ENCODE measurements at places on chromosomes 3 and 15.
A peak's percentile ranks its signal among the peaks of the same experiment; 100 is the strongest.

- no peak for DNase-seq
Observed at GRCh38 chr3:129002573-129003569, 1.8 kb downstream of the EFCC1 start.

DNA sequence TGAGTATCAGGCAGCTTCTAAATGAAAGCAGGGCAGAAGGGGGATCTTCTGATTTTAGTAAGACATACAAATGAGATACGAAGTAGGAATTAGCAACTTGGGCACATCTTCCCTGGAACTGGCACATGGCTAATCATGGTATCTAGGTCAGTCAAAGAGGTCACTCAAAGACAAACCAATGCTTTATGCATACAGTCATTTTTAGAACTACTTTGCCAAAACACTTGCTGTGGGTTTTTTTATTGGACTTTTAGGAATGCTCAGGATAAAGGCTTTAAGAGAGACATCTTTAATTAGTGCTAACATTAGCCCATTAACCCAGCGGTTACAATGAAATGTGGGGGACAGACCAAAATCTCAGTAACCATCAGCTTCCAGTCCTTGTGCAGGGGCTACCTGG is 51.7 kb downstream of the GPR176 start:
- DNase-seq: no peak

DNA sequence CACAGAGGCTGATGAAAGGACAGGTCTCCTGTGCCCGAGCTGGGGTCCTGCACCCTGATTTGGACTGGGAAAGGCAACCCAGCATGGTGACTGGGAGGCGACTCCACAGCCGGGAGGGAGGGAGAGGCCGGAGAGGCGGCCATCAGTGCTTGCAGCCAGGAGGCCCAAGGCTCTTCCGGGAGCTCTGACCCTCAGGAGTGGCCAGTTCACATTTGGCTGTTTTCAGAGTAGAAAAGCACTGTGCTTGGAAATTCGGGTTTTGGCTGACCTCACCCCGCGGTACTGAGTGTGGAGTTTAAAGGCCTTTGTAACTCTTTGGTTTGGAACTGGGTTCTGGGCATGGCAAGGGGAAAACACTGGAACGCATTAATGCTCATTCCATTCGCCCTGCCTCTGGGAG is 31.9 kb downstream of the SMAD6 start:
- peak; percentile 45 for DNase-seq

DNA sequence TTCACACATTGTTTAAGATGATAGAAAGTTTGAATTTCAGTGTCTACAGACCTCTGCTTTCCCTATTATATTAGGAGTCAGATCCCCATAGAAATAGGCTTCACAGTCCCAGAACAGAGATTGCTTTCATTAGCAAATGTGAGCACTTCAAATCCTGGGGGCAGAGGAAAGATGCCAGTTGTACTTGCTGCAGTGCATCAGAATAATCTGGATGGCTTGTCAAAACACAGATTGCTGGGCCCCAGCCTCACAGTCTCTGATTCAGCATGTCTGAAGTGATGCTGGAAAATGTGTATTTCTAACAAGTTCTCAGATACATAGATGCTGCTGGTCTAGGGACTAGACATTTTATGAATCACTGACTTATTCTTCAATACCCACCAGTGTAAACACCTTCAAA is 375.2 kb downstream of the FGF12 start:
- DNase-seq: no peak

- no peak for DNase-seq
Observed at GRCh38 chr3:179493260-179493659, 42.0 kb upstream of the GNB4 start.

DNA sequence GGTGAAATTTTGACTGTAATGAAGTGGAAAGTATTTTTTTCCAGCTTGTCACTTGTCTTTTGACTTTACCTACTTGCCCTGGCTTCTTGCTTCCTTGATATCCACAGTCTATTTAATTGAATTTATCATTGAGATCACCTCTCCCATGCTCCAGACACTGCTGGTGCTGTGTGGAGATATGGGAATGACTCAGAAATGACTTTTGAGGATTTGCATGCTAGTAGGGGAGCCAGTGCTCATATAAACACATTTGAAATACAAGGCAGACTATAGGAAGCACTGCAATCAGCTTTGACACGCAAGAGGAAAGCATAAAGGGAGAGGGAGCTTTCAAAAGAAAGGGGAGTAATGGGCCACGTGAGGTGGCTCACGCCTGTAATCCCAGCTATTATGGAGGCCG is 7.3 kb upstream of the TRPM1 start:
- no peak for DNase-seq

GRCh38 chr3:4756855-4757574 is 222.2 kb upstream of the BHLHE40 start:
- DNase-seq: no peak

- no peak for DNase-seq
Observed at GRCh38 chr15:58701376-58701775, 48.1 kb downstream of the ADAM10 start.

- peak; percentile 40 for DNase-seq
Observed at GRCh38 chr3:145094355-145094941, 1066.5 kb downstream of the PLOD2 start.

DNA sequence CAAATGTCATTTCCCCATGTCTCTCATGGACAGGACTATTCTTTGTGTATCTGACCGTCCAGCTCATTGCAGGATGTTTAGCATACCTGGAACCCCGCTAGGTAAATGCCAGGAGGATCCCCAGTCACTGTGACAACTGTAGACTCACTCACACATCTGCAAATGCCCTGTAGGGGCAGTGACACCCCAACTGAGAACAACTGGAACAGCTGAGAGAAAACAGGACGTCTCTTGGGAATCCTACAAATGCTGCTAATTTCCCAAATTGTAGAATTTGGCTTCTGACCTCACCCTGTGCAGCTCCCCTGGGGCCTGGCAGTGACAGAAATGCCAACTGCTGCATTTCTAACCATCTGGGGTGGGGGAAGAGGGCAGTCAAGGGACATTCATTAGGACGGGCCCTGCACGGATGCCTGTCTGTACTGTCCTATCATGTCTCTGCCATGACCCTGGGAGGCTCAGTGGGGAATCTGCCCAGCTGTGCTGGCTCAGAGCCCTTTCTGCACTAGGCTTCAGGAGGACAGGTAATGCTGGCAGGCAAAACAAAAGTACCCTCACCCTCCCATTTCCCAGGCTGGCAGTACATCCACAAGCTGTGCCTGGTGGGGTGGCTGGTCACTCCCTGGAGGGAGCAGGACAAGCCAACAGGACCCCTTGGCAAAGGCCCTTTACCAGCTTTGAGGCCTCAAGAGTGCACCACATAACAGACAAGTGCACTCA is 30.4 kb downstream of the RAB6B start:
- DNase-seq: no peak

DNA sequence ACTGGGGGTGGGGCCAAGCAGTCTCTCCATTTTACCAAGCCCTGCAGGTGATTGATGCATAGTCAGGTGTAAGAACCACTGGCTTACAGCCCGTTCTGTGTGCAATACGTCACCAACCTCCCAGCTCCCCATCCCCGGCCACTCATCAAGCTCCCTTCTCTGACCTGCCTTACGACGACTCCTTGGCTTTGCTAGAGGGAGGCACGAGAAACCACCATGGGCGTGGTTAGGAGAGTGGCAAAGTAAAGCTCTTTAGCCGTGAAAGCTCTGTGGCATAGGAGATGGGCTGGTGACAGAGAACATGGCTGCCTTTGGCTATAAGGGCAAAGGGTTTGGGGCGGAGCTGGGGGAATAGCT is 109.1 kb downstream of the BDH1 start:
- no peak for DNase-seq

DNA sequence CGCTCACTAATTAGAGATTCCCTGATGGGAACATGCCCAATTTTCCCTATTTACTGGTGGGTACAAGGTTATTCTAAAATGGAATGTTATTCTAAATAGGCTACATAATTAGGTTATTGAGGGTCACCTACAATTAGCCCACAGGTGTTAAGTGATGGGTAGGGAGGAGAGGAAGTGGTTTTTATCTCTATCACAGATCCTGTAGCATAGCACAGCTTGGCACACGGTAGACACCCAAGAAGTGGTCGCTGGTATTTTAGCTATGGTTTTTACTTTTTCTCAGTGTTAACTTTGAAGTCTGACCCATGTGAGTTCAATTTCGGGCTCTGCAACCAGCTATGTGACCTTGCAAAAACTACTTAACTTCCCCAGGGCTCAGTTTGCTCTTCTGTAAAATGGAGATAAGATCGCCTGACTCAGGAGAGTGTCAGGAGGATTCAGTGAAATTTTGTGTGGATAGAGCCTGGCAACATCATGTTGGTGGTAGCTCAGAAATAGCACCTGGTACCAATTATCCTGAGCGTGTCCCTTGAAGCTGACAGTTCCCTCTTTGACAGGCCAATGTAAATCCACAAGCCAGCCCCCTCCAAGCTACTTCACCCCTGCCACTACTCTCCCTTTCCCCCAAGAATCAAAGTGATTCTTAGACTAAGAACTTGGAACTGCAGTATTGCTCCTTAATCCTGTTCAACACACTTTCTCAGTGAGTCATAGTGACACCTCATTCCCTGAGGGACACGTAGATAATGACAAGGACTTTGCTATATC is 8.7 kb upstream of the LMCD1 start:
- DNase-seq: peak; percentile 21

DNA sequence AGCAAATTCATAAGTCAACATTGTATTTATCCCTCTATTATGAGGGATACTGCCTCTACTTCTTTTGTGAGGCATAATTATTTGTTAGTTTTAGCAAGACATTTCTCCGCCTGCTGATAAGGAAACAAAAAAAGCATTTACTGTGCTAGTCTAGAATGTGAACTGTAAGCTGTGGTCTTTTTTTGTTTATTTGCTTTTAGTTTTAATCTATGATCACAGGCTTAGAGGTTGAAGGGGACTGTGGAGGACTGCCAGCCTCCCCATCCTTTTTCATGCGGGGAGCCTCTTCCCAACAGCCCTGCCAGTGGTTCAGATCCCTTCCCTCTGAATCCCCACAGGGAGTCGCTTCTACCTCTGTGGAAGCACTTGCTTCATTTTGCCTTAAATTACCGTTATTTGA is 331.0 kb upstream of the ROPN1 start:
- no peak for DNase-seq

- DNase-seq: no peak
Observed at GRCh38 chr15:100163961-100164360, 177.8 kb downstream of the ADAMTS17 start.

- DNase-seq: no peak
Observed at GRCh38 chr15:44125879-44126278, 69.2 kb downstream of the FRMD5 start.

All from AG20443 (cell line).